Stimulated activated CD4-positive, alpha-beta T cell treated with anti-CD3 and anti-CD28 coated beads, Interleukin-1b, Interleukin-23, amount 100 ng/mL, for 1 hour (primary cell): ENCODE measurements at places on chromosomes 11 and 22.

GRCh38 chr11:19820100-19820499, 107.5 kb downstream of the NAV2 start:
- no peak for DNase-seq

DNA sequence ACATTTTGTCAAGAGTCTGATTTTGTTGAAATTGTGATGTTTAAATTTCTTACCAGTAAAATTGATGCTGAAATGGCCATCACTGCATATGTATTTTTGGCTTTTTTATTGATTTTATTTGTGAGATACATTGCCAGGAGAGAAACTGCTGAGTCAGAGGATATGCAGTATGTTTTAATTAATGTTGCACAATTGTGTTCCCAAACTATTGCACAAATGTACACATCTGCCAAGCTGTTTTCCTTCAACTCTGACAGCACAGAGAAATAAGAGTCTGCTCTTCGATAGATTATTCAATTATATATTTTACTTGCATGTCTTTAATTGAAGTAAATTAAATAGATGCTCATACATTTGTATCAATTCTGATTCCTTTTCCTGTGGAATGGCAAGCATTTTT, 640.2 kb upstream of the LUZP2 start:
- no peak for DNase-seq

DNA sequence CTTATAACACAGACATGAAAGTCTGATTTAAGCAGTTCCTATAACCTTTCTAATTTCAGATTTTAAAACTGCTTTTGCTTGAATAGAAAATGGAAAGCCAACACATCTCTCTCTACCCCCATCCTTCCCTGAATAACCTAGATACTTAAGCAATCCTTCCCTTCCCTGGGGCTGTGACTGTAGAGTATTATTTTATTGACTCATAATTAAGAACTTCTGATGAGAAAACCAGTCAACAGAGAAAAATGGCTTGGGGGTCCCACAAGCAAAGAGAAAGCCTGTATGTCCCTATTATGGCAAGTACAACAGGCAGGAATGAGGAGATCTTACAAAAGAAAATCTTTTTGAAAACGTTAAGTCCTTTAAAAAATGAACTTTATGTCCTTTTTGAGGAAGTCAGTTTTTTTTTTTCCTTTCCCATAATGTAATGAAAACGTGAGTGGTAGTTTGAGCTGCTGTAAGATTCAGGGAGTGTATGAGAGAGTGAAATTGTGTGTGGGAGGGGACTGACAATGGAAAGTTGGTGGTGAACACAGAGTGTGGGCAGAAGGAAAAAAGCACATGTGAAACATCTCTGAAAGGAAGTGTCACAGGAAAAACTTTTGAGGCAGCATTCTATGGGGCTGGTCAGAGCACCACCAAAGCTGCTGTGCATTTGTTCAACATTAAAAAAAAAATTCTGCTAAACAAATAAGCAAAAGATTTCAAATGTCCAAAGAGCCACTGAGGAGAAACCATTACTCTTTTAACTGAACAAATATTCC, 154.6 kb downstream of the MAML2 start:
- no peak for DNase-seq

GRCh38 chr11:107810875-107811274, 47.7 kb downstream of the SLC35F2 start:
- DNase-seq: no peak

DNA sequence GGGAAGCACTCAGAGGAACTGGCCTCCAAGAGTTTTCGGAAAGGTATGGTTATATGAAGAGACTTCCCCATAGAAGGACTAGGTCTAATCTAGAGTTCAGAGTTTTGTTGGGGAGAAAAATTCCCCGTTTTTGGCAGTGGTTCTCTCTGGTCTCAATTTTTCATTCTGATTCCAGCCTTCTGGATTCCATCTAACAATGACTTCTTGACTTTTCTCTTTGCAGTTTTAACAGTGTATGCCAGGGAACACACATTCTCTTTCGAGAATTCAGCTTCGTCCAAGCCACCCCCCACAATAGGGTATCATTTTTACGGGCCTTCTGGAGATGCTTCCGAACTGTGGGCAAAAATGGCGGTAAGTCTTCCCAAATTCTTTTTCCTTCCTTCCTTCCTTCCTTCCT, 115.6 kb downstream of the CSTPP1 start:
- DNase-seq: no peak

- DNase-seq: no peak
Measured at GRCh38 chr22:20486229-20486628, 9.4 kb downstream of the KLHL22 start.

GRCh38 chr11:118224511-118225188, at the start of gene JAML:
JAML (minus strand) TSS chr11:118225011; CDS start chr11:118214866, 10,145 bp downstream.
- no peak for DNase-seq

DNA sequence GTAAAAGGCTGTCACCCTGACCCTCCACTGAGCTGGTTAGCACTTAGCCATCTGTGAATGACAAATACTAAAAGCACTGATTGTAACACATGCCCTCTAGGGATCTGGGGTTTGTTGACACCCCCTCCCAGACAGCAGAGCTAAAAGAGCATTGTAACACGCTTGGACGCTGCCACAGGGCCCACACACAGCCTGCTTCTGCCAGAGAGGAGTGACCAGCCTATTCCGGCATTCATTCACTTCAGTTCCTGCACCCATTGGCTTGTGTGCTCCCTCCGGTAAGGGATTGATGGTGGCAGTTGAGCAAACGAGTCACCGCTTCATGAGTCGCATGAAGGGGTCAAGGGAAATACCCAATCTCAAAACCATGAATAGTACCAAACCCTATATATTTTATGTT, 15.8 kb downstream of the OR10D3 start:
- no peak for DNase-seq

- no peak for DNase-seq
Measured at GRCh38 chr22:24054356-24054755, 43.3 kb downstream of the CABIN1 start.

DNA sequence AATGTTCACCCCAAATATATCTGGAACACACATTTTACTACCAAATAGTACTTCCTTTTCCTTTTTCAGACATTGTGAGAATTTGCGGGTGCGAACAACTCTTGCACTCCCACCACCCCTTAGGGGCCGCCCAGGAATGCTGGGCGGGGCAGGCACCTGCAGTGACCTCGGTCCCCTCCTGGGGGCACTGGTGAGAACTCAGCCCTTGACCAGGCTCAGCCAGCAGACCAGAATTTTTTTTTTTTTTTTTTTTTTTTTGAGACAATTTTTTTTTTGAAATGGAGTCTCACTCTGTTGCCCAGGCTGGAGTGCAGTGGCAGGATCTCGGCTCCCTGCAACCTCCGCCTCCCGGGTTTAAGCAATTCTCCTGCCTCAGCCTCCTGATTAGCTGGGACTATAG, 75.8 kb downstream of the ARHGAP8 start:
- no peak for DNase-seq

DNA sequence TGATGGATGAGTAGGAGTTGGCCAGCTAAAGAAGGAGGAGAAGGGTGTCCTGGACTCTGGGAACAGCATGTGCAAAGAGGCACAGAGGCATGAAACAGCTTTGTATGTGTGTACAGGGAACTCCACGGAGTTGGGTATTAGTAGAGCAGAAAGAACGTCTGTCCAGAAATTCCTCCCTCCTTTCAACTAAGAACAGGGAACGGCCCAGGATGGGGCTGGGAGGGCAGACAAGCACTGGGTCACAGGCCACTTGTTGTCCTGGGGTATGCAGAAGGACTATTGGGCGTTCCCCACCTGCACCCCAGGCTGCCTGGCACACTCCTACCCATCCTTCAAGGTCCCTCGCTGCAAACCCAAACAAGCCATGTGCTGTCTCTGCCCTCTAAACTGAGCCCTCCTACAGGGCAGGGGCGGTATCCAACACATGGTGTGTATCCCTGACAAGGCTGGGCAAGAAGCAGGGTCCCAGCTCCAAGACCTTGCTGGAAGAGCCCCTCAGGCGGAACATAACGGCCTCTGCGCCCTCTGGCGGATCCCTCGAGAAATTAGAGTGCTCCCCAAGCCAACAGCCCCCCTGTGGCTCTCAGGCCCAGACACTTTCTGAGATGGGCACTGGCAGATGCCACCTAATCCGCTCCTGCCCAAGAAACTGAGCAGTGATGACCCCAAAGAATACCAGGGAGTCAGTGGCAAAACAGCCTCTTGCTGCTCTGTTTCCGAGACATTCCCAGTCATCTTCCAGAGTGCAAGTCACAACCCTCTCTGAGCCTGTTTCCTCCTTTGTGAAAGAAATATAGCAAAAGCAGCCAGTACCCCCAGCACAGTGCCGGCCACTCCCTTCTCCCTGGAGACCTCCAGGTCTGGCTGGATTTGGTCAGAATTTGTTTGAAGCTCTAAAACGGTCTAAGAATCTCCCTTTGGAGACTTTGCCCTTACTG, 1.6 kb upstream of the ELFN2 start:
- DNase-seq: peak; percentile 23

DNA sequence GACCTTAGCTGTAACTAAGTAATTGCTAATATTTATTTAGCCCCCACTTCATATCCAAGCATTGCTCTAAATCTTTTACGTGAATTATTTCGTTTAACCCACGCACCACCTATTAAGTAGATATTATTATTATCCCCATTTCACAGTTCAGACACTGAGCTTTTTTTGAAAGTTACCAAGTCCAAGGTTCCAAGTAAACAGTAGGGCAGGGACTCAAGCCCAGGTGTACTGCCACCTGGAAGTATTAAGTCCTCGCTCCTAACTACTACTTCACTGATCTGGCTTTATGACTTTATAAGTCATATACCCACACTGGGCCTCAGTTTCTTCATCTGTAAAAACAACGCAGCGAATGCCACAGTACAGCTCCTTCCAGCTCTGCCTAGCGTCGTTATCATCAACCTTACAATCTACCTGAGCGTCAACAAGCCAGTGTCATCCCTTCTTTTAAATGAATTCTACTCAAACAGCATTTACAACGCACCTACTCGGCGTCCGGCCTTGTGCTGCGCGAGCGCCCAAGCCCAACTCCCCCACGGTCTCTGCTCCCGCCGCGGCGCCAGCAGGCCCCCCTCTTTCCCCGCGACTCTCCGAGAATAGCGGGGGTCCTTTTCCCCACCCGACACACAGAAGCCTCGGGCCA, 624 bp downstream of the TMEM41B start:
- no peak for DNase-seq

- no peak for DNase-seq
Measured at GRCh38 chr11:97722065-97722464, 1298.7 kb upstream of the CNTN5 start.

DNA sequence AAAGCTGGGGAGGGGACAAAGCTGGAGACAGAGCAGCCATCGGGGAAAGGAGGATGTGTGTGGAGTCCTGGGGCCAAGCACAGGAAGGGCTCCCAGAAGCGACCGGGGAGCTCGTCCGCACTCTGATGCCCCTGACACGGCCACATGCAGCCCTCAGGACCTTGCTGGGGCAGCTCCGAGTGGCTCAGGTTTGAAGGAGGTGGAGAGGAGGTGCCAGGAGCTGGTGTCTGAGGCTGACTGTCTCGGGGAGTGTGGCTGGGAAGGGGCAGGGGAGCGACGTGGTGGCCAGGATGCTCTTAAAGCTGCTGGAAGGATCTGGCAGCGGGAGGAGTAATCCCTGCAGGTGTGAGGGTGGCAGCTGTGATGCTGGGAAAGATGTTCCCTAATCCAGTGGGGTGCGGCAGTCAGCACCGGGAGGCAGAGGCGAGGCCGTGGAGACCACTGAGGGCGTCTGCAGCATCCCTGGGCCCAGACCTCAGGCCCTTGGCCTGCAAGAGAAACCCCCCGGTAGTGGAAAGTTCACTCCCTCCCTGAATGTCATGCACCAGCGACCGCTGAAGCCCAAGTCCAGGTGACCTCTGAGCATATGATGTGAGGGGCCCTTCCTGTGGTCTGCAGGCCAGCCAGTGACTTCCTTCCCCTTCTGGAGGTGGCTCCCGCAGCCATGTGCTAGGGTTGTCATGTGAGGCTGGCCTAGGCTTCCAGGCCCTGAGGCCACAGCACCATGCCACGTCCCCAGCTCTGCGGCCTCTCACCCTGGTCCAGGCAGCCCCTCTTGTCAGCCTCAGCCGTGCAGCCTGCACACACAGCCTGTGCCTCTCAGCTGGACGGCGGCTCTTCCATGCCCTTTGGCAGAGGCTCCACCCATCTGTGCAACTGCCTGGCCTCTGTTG, 17.2 kb upstream of the CTSD start:
- DNase-seq: no peak

DNA sequence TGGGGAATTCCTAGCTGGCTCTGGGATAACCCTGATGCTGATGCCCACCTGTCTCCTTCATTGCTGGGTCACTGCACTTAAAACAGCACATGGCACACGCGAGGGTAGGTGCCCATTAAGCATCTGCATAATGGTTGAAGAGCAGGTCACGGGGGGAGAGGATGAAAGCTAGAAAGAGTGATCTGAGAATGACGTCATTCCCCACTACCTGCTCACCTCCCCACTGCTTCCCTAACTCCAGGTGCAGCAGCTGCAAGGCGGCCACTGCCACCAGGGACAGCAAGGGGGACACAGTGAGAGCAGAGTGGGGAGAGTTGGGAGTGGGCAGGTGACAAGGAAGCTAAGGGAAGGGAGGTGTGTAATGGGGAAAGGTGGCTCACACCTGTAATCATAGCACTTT, 27.0 kb downstream of the ADA2 start:
- no peak for DNase-seq

DNA sequence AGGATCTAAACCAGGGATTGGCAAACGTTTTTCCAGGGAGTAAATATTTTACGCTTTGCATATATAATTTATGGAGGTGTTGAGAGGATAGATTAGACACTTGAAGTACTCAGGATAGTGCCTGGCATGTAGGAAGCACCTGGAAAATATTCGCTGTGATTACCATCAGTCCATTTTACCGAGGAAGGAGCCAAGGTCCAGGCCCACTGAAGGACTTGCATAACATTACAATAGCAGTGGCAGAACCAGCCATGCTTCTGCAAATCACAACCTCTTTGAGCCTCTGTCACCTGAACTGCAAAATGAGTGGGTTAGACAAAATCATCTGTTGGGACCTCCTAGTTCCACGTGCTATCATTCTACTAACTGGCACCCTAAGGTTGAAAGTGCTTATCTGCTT, 5.4 kb downstream of the FUT4 start:
- DNase-seq: no peak

DNA sequence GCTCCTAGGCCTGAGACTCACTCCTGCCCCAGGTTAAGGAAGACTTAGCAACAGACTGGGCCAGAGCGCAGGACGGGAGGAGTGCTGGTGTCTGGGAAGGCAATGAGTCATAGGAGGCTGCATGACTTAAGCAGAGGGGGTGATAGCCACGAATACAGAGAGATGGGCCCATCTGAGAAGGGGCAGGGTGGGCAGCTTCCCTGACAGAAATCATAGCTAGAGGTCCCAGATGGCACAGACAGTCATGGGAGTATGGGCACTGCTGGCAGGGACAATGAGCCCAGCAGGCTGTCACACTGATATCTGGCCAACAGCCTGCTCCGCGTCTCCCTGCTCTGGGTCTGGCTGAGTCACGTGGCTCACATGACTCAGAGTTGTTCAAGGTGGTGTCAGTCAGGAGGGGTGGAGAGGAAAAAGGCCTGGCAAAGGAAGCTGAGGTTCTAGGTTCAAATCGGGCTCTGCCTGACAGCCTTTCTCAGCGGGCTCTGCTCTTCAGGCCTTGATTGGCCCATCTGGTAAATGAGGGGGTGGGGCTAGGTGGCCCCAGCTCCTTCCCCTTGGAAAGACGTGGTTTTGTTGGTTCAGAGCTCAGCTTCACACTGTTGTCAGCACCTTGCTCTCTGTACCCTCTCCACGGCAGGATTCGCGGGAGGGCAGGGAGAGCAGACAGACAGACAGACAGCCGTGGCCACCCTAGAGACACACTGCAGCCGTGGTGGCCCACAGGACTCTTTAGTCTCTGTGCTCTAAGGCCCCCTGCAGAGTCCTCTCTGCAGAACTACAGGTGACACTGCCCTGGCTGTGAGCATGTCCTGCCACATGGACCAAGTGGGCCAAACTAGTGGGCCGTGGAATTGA, 47.8 kb downstream of the DBX1 start:
- DNase-seq: no peak
